B cell (primary cell): ENCODE measurements at places on chromosomes 7 and 10. TPM values are rescaled to one million over a fixed set of nuclear protein-coding genes. Genes with fewer than 3 reads are reported as not detected.

FAM3C gene
- 73.1 and 75.4 TPM in 2 replicates for total RNA-seq

IQUB gene
- 0.12 and 0.27 TPM in 2 replicates for total RNA-seq

PRSS2 gene
- total RNA-seq: not detected in 2 replicates

GPR146 gene
- total RNA-seq: 44.6 and 45.4 TPM in 2 replicates

TUBAL3 gene
- not detected in 2 replicates for total RNA-seq

DLD gene
- 47.9 and 48.8 TPM in 2 replicates for total RNA-seq

GAD2 gene
- not detected in 2 replicates for total RNA-seq

RPEL1 gene
- total RNA-seq: not detected in 2 replicates

MCMBP gene
- 36.0 and 39.9 TPM in 2 replicates for total RNA-seq

GIMAP2 gene
- total RNA-seq: 18.1 and 18.3 TPM in 2 replicates

ENTPD7 gene
- total RNA-seq: 6.0 and 6.2 TPM in 2 replicates
